ENCODE measurements at places on chromosomes 3 and 15.
A peak's percentile ranks its signal among the peaks of the same experiment; 100 is the strongest.

- no peak for DNase-seq
Measured at GRCh38 chr3:156323466-156323865, 203.1 kb downstream of the KCNAB1 start.

DNA sequence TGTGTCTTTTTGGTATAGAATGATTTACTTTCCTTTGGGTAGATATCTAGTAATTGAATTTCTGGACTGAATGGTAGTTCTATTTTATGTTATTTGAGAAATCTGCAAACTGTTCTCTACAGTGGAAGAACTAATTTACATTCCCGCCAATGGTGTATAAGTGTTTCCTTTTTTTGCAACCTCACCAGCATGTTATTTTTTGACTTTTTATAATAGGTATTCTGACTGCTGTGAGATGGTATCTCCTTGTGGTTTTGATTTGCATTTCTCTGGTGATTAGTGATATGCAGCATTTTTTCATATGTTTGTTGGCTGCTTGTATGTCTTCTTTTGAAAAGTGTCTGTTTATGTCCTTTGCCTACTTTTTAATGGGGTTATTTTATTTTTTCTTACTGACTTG, 607.2 kb downstream of the OTOL1 start:
- no peak for DNase-seq

- no peak for DNase-seq
Measured at GRCh38 chr3:163560459-163560858, 1517.8 kb downstream of the SI start.

- no peak for DNase-seq
Measured at GRCh38 chr15:92898988-92899582, 1.0 kb upstream of the CHD2 start.

GRCh38 chr15:23565395-23566070, at the start of gene MKRN3:
MKRN3 (plus strand) TSS chr15:23565674; CDS start chr15:23565783, 109 bp downstream.
- DNase-seq: peak; percentile 14

DNA sequence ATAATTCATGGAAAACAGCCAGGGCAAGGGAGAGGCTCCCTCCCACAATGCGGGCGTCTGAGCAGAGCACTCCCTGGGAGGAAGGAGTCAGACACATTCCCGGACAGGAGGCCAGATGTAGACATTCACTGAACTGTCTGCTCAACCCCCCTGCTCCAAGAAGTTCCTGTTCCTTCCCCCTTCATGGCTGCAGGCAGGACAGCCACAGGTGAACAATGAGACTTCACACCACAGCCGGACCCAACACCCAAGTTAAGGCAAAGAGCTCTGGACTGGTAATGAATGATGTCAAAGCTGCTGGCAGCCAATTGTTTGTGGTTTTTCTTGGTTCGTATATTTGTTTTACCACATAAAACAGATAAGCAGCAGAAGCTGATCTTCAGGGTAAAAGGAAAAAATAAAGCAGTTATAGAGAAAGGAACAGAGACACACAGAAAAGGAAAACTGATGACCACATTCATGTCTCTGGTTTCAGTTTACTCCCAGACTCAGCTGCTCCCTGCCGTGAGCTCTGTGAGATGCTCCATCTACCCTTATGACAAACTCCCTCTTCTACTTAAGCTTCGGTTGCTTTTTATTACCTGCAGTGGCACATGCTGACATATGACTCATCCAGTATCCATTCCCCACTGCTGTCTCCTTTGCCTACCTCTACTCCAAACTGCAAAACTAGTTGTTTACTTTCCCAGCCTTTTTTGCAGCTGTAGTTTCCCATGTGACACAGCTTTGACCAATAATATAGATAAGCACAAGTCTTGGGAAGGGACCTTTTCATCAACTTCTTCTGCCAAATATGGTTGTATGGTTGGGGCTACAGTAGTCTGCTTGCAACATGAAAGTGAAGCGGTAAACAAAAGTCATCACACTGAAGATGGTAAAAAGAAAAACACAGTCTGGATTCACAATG, 33.1 kb downstream of the DZIP1L start:
- DNase-seq: no peak

- no peak for DNase-seq
Measured at GRCh38 chr15:45386974-45387373, 8.6 kb upstream of the GATM start.

DNA sequence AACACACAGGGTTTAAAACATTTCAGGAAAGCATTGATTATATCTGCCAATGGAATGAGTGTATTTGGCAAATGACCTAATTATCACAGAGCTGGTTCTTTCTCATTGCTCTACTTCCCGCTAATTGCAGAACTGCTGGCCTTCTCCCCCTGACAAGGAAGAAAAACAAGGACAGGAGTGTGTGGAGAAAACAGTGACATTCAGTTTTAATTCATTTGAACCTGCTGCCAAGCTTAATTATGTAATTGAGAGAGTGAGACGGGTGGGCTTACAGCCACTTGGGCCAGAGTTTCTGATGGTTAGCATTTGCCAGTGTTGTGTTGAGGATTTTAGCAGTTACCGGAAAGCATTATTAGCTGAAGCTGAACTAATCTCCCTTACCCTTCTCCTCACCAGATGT, 301.4 kb downstream of the RBMS3 start:
- no peak for DNase-seq

GRCh38 chr15:29382862-29383261, 113.2 kb upstream of the NSMCE3 start:
- no peak for DNase-seq

DNA sequence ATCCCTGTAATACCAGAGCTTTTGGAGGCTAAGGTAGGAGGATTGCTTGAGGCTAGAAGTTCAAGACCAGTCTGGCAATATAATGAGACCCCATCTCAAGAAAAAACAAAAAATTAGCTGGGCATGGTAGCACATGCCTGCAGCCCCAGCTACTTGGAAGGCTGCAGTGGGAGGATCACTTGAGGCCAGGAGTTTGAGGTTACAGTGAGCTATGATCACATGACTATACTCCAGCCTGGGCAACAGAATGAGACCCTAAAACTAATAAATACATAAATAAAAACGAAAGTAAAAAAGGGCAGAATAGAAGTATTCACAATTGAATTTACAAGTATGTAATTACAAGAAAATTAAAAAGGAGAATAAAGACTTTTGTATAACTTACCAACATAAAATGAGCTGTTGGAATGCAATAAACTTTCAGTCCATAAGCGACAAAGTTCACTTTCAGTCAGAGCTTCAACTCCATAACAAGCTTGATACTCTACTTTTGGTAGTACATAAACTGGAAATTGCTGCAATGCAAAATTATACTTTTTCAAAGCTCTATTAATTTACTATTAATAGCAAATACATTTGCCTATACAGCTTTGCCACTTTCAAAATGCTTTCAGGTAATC, 36.8 kb downstream of the ICE2 start:
- no peak for DNase-seq

- no peak for DNase-seq
Measured at GRCh38 chr15:80462836-80463512, 58.8 kb downstream of the ARNT2 start.

- no peak for DNase-seq
Measured at GRCh38 chr3:37435572-37435971, 261.2 kb upstream of the LRRFIP2 start.

- DNase-seq: no peak
Measured at GRCh38 chr15:59157396-59157795, 49.2 kb upstream of the LDHAL6B start.

Data from stimulated activated CD8-positive, alpha-beta memory T cell treated with anti-CD3 and anti-CD28 coated beads, Interleukin-7, amount 100 ng/mL, for 1 hour (primary cell).